ENCODE measurements at places on chromosomes 13 and 19.

GRCh38 chr19:4712771-4713170 is 10.9 kb downstream of the DPP9 start:
- no peak for DNase-seq

GRCh38 chr13:29936051-29936813 is 85.8 kb upstream of the UBL3 start:
- no peak for DNase-seq

GRCh38 chr13:104833221-104833620 is 1702.2 kb downstream of the EFNB2 start:
- DNase-seq: no peak

GRCh38 chr19:1809678-1810077 is 2.4 kb downstream of the ATP8B3 start:
- DNase-seq: no peak

- DNase-seq: no peak
Measured at GRCh38 chr19:54461613-54462012, 2.0 kb downstream of the LENG9 start.

DNA sequence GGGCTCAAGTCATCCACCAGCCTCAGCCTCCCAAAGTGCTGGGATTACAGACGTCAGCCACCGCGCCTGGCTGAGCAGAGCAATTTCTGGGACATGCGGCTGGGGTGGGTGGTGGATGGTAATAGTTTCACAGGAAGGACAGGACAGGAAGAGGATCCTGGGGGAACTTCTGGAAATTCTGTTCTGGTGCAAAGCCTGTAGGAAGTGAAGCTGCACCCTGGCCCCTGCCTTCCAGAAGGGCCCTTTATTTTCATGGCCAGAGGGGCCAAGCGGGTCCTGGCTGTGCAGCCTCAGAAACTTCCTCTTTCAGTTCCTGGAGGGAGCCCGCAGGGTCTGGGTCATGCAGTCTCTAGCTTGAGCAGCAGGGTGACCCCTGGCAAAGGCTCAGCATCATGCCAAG is 15.7 kb downstream of the FEM1A start:
- no peak for DNase-seq

GRCh38 chr19:44767295-44768180 is 10.2 kb upstream of the CBLC start:
- DNase-seq: no peak

DNA sequence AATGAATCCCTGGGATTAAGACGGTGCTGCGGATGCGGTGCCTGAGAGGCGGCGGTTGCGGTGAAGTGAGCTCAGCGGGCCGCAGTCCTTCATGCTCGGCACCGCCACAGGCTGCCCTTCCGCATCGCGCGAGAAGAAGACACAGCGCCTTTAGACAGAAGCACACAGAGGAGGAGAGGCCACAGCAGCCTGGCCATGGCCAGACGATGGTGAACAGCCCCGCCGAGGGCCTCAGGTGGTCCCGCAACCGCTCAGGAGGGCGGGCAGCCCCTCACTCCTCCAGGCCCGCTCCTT is 459.2 kb downstream of the MYO16 start:
- DNase-seq: no peak

DNA sequence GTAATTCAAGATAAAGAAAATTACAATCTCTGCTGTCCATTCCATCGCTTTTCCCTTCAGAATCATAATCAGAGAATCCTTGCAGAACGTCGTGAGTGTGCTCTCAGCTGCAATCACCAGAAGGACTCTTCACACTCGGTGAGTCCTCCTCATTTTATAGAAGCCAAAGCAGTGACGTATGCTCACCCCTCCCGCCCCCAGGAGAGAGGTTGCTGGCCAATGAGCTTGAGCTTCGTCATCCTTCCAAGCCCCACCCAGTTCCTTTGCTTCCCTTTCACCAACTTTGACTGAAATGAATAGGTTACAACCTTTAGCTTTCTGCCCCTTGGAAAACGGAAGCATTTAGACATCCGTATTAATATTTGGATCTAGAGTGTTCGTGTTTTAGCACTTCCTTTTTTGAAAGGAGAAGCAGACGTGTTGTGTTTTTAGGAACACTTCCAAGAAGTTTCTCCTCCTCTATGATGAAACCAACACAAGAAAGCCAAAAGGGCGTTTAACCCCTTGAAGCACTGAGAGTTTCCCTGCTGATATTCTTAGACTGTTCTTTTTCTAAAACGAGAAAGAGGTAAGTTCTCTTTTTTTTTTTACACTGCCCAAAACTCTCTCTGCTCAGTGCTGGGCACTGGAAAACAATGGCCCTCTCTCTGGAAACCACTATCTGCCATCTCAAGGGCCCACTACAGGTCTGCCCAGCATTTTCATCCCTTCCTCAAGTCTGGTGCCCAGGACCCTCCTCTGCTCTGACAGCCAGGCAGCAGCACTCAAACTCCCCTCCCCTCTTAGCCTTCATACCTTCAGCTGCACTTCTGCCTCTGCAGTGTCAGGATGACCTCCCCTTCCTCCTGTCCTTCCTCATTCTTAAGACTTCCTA is 44.3 kb upstream of the CEACAM21 start:
- peak; percentile 76 for DNase-seq

DNA sequence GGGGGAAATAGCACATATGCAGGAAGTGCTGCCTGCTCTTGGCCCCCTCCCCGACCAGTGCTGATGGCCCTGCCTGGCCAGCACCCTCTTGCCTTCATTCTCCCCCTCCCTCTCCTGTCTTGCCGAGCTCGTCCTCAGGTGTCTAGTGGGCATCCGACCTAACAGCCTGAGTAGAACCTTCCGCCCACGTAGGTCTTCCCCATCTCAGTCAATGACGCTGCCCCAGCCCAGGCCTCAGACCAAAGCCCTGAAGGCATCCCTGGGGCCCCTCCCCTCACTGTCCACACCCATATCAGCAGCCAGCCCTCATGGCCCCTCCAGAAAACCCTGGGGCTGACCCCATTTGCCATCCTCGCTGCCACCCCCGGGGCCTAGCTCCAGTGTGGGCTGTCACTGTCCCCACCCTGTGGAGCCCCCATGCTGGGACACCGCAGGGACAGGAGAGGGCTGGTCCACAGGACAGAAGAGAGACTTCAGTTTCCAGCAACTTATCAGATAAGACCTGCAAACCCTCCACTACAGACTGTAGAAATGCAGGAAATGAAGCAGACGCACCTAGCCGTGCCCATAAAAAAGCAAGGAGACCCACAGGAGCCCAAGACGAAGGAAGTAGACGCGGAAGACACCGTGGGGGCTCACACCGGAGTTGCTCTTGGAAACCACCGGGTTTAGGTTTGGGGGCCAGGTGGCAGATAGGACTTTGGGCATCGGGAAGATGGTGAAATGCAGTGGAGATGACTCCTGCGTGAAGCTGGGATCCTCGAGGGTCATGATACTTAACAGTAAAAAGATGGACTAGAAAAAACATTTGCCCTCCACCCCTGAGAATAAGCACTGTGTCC is 38.3 kb downstream of the AP1M1 start:
- DNase-seq: no peak

DNA sequence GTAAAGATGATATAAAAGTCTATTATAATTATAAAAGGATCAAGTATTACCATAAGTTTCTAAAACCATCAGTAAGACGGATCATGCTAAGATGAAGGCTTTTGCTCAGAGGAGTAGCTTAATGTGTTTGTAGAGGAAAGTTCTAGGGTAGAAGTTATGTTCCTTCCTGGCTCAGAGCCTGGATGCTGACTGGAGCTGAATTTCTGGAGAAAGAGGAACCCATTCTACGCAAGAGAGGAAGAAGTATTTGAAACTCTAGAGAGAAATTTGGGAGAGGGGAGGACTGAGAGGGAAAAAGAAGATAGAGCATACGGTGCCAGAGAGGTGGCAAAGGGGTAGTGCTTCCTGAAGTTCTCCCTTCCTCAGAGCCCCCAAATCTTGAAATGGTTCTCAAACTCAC is 51.4 kb upstream of the SGCG start:
- no peak for DNase-seq

- no peak for DNase-seq
Measured at GRCh38 chr19:35119091-35119490, 3.5 kb downstream of the FXYD3 start.

All from activated CD4-positive, CD25-positive, alpha-beta regulatory T cell treated with anti-CD3 and anti-CD28 coated beads, Interleukin-2, amount 50 U/mL, for 72 hours (primary cell).